Ovary (tissue), 10 donors: ENCODE measurements at places on chromosomes 5 and 9. TPM values are rescaled to one million over a fixed set of nuclear protein-coding genes. Genes with fewer than 3 reads are reported as not detected.

DNA sequence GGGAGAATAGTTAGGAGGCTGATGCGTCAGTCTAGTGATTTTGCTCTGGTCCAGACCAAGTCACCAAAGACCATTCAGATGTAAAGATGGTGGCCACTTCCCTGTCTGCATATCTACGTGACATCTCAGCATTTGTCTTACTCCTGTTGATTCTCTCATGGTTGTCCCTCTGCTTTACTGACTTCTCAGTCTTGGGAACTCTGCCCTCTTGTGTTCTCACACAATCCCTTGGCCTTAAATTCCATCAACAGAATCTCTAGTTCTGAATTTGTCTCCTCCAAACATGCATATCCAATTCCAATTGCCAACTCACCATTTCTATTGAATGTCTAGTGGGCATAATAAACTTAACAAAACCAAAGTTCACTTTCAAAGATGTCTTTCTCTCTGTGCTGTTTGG, 147.8 kb downstream of the SLC24A2 start:
- DNase-seq, result no peak

GRCh38 chr9:93182572-93182971, 1.4 kb upstream of the WNK2 start:
- no peak for DNase-seq

GRCh38 chr5:150120062-150120441, 33.7 kb upstream of the CSF1R start:
- no peak for DNase-seq

GRCh38 chr9:101400120-101400519, 1.5 kb downstream of the ZNF189 start:
- peak; percentile 36 for DNase-seq

DNA sequence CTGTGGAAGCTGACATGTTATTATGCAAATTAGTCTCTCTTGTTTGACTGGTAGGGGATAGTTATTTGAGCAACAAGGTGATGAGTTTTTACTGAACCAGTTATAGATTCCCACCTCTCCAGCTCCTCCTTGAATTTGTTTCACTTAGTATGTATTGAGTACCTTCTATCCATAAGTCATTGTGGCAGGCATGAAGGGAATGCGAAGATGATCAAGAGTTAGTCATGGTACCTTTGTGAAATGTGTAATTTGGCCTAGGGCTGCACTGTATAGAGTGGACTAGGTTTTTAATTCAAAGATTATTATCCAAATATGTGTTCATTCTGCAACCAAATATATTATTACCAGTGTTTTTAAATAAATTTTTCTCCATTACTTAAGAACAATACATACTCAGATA, 110.1 kb downstream of the HACD4 start:
- no peak for DNase-seq

DNA sequence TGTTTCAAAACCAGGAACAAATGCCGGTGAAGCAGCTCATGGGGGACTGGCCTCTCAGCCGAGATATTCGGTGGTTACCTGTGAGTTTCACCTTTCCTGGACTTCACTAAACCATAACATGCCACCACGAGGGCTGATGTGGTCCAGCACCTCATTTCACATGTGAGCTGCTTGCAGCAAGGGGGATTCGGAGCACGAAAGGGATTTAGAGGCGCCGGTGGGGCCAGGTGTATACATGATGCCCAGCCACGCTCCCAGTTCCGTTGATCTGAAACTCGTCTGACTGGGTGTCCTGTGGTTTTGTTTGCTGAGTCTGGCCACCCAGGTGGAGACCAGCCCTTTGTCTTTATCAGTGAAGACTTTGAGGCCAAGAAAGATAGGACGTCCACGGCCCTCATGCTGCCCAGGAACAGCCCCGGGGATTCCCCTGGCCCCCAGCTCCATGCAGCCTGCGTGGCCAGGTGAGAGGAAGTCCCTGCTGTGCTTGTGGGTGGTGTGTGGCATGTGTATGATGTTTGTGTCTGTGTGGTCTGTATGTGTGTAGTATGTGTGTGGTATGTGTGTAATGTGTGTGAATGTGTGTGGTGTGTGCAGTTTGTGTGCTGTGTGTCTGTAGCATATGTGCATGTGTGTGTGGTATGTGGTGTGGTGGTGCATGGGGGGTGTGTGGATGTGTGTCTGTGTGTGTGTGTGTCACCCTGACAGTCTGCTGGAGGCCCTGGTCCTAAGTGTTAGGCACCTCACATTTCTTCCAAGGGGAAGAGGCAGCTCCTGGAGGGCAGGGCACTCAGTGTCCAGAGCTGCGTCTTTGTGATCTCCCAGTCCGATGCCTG, 23.4 kb downstream of the PHF2 start:
- no peak for DNase-seq

DNA sequence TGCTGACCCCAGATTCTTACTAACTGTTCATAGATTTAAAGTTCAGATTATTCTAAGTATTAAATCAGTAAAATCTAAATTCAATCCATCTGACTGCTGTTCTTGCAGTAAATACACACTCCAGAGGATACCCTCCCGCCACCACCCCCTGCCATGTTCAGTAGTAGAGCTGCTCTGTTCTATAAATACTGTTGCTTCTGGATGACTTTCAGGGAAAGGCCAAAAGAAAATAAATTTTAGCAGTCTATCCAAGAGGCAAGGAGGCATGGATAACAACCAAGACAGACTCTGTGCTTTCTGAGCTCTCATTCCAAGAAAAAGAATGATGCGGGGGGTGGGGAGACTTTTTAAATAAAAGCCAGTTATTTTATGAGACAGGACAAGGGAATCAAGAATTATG, 115.1 kb downstream of the ADAMTS6 start:
- DNase-seq, result no peak

- DNase-seq, result no peak
Observed at GRCh38 chr9:14937216-14937615, 27.0 kb upstream of the FREM1 start.

GRCh38 chr9:2936221-2936620, 92.3 kb upstream of the PUM3 start:
- no peak for DNase-seq

Gene CCL27
- not detected for total RNA-seq

Gene AIF1L
- 2.4 TPM for total RNA-seq

Gene FAM170A
- total RNA-seq, result not detected

Gene PCDHGB7
- 22.8 TPM for total RNA-seq

Gene PCDHGA9
- total RNA-seq, result 10.6 TPM
